GM13977 (cell line): ENCODE measurements at places on chromosomes 3 and 15.
A peak's percentile ranks its signal among the peaks of the same experiment; 100 is the strongest.

DNA sequence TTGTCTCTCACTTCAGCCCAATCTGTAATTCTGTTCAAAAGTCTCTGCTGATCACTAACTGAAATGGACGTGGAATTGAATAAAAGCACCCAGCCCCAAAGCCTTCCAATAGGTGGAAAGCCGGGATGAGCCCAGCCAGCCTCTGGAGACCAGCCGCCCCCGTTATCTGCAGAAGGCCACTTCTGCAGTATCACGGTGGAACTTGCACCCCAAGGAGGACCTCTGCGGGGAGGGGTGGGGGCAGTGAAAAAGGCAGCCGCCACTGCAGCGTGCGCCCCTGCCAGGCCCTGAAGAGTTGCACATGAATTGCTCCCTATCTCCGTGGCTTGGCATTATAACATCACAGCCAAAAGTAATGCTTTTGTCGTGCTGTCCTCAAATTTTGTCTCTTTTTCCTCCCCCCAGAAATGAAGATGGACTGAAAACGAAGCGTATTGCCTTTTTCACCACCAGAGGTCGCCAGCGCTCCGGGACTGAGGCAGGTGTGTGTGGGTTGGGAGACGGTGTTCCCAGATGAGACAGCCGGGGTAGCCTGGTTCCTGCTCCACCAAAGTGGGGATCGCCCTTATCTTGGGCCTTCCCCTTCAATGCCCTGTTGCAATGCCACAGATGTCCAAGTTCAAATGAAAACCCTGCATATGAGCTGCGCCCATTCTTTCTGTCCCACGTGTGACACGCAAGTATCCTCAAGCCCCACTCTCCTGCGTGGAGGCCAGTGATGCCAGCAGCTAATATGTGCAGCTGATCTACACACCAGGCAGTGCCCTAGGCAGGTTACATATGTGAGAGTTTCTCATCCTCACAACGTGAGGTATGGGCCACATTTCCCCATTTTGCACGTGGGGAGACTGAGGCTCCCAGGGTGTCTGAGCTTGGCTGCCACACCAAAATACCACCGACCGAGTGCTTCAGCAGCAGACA, 96.0 kb downstream of the LRRK1 start:
- DNase-seq: peak; percentile 81

DNA sequence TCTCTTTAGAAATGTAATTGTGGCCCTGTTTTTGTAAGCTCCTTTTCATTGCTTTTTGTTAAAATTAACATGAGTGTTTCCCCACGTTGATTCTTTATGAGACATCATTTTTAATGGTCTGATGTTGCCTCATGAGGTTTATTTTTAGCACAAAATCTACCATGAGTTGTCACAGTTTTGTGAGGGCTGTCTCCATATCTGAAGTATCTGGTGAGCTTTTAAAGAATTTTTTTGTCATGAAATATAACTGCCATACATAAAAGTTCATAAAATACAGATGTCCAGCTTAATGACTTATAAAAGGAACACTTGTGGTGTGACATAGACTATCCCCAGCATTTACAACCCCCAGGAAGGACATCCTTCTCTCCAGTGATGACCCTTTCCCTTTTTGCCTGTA, 34.3 kb upstream of the CEMIP start:
- no peak for DNase-seq

- DNase-seq: peak; percentile 73
Observed at GRCh38 chr15:90184119-90184785, 16.9 kb upstream of the SEMA4B start.

- no peak for DNase-seq
Observed at GRCh38 chr3:57165641-57166040, 488 bp upstream of the IL17RD start.

DNA sequence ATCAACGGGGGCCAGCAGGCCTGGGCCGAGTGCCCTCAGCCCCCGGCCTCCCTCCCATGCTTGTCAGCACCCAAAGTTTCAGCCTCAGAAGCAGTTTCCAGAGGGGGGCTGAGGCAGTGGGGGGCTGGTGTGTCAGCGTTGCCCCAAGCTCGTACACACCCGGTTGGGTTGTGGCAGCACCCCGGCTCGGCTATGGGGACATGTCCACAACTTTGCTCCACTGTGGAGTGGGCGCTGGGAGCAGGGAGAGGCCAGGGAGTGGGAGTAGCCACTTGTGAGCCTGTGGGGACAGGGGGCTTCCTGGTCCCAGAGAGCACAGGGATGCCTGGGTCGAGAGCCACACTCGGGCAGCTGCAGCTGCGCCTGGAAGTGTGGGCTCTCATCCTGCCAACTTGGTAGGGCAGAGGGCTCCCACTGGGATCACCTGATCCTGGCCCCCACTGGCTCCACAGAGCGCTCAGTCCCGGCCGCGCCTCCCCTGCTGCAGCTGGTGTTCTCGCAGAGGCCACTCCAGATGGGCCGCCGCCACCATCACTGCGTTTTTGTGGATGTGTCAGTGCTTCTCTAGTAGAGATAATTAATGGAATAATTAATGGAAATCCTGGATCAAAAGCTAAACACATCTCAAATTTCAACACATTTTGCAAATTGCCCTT, 75.1 kb downstream of the NR1D2 start:
- no peak for DNase-seq

DNA sequence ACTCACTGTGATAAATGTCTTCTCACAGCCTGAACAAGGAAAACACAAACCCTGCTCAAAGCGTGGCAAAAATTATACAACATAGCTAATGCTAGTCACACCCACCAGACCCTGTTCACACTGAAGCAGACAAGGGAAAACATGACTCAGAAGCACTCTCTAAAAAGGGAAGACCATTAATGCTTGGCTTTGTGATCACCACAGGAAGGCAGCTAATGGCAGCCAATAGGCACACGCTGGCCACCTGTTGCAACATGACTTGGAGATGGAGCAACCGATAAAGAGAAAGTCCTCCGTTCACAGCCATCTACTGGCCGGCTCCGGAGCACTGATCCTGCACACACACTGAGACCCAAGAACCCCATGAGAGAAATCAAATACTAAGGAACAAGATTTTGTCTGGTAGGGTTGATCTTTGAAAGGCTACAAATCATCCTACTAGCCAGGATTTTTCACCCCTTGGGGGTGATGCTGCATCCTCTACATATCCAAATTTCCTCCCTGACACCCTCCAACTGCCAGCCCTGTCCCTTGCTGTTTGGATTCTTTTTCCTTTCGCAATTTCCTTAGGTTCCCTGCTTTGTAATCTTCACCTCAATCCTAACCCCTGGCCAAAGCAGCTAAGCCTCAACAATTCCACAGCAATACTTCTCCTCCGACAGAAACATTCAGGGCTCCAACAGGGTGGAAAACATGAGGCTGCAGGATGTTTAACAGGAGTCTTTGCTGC, 3.2 kb downstream of the ZXDC start:
- peak; percentile 39 for DNase-seq

DNA sequence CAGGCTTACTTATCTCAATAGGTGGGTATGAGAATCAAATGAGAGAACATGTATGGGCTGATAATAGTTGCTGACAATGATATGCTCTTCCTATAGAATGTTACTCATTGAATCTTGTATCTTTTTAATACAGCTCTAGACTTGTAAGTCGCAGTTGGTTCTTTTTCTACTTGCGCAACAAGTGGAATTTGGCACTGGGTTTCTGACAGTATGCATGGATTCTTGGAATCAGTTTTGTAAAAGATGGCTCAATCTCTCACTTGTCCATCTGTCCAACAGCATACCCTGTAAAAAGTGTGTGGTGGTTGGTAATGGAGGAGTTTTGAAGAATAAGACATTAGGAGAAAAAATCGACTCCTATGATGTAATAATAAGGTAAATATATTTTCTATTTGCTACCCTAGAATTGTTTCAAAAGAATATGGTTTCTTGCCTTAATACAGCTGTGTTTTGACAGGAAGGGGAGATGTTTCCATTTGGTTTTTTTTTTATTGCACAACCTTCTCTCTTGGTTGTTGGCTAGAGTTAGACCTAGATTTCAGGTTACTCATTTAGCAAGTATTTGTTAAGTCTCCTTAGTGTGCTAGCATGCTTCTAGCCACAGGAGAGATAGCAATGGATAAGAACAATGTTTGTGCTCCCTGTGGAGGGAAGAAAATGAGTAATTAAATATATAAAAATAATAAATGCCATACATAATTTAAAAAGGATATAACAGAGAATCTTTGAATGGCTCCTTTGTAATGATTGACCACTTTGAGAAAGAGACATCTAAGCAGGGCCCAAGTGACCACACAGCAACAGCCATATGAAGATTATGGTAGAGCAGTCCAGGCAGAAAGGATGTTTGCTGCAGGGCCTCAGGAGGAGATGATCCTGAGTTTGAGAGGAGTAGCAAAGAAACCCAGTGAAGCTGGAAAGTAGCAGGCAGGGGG, 21.8 kb downstream of the ST3GAL6 start:
- no peak for DNase-seq

- no peak for DNase-seq
Observed at GRCh38 chr3:94778289-94778688, 715.4 kb downstream of the NSUN3 start.

GRCh38 chr15:39554746-39555387, 26.0 kb upstream of the THBS1 start:
- no peak for DNase-seq

DNA sequence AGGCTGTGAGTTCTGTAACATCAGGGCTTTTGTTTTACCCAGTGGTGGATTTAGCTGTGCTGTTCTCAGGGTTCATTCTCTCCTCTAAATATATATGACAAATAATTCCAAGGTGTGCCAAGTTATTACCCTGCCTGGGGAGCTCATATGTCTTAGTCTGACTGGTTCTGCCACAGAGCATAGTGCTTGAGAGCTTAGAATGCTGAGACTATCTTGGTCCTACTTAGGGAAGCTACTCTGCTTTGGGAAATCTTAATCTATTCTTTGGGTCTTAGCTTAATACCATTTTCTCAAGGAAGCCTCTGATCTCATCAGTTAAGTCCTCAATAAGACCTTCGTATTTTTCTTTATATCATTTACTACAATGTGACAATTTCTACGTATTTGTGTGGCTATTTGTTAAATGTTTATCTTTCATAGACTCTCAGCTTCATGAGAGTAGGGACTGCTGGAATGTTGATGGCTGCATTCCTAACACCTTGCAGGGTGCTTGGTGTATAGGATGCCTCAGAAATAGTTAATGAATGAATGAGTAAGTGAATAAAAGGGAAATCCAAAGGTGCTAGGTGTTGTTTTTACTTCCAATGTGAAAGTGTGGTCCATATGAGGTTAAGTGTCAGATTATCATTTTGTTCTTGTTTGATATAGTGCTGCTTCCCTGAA, 1.8 kb downstream of the OTOL1 start:
- DNase-seq: no peak

DNA sequence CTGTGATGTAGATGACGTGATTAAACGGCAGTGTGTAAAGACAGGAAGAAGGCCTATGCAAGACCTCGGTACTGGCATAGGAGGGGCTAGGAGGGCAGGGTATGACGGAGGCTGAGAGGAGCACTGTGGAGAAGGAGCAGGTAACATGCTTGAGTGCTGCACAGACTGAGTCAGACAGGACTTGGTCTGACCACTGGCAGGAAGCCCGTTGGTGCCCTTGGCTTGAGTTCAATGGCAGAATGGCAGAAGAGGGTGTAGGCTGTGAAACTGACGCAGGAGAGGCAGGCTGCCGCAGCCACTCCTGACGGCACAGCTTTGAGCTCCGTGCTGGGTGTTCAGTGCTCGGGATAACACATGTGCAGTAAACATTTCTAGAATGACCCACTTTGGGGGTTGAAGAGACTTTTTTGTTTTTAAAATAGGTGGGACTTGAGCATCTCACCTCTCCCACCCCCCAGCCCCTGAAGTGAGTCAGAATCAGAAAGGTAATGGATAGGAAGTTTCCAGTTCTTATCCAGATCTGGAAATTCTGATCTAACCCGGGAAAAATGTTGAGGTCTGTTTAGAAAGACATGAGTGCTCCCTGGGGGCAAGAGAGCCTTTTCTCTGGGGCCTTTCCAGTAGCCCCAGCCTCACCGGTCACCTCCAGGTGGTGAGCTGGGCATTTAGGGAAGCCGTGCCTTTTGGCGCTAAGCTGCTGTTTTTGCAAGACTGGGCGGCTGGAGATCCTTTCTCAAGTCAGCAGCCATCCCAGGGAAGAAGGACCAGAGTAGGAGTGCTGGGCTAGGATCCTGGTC, 126.4 kb downstream of the RPLP1 start:
- DNase-seq: no peak

- peak; percentile 81 for DNase-seq
Observed at GRCh38 chr15:74322558-74323180, 44.8 kb downstream of the CYP11A1 start.

GRCh38 chr3:128452678-128453275, 13.9 kb downstream of the DNAJB8 start:
- no peak for DNase-seq

- DNase-seq: no peak
Observed at GRCh38 chr3:38404286-38404685, 49.4 kb upstream of the ACVR2B start.

- DNase-seq: no peak
Observed at GRCh38 chr15:24054547-24055245, 367.6 kb upstream of the NDN start.

GRCh38 chr3:45646051-45646585, 43.1 kb upstream of the SACM1L start:
- DNase-seq: no peak

DNA sequence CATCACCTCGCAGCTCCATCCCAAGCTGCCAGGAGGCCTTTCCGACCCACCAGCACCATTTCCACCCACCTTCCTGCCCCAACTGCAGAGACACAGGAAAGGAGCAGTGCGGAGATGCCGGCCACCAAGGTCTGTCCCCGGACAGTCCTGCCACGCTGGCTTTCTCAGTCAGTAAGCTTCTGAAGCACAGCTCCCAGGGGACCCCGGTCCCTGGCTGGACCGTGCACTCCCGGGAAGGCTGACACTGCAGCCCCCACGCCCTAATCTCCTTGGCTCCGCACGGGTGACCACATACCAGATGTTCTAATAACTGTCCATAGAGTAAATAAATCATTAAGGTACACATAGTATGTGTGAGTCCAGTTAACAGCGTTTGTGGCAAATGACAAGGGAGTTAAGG, 73.5 kb downstream of the VGLL4 start:
- DNase-seq: no peak

- no peak for DNase-seq
Observed at GRCh38 chr3:86968244-86968932, 22.6 kb downstream of the VGLL3 start.

- DNase-seq: no peak
Observed at GRCh38 chr15:31374489-31374888, 47.9 kb downstream of the KLF13 start.

GRCh38 chr3:158167737-158168557, 58.1 kb downstream of the RSRC1 start:
- no peak for DNase-seq

- DNase-seq: no peak
Observed at GRCh38 chr3:64225695-64226499, 631 bp upstream of the PRICKLE2 start.
